ENCODE measurements at places on chromosomes 5 and 9.

- no peak for DNase-seq
Observed at GRCh38 chr9:91732187-91733005, 217.6 kb downstream of the ROR2 start.

GRCh38 chr5:170882345-170882744 lies 20.5 kb downstream of the RANBP17 start:
- no peak for DNase-seq

GRCh38 chr5:165209101-165209727 lies 1703.8 kb downstream of the MAT2B start:
- DNase-seq, result no peak

GRCh38 chr5:80895523-80895922 lies 64.6 kb upstream of the RASGRF2 start:
- no peak for DNase-seq

DNA sequence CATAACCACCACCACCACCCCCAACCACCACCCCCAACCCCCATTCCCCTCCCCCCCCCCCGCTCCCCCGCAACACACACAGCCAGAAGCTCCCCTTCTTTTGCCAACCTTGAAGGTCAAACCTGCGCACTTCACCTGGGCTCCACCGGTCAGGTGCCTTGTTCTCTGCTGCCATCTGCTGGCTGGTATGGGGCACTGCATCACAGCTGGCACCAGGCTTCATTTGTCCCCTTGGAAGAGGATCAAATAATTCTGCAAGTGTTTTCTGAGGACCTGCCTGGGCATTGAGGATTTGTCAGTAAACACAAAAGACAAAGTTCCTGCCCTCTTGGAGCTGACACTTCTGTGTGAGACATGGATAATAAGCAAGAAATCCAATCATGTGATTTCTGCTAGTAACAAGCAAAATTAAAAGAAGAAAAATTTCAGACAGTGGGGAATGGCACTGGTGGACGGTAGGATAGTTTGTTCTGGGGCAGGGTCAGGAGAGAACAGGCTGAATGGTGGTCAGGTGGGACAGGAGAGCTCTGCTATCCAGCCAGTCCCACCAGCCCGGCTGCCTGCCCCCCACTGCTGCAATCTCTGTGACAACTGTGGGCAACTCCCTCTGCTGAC lies 55.6 kb upstream of the LMX1B start:
- DNase-seq, result peak; percentile 5

GRCh38 chr9:108786901-108787689 lies 68.7 kb downstream of the ACTL7B start:
- DNase-seq, result no peak

DNA sequence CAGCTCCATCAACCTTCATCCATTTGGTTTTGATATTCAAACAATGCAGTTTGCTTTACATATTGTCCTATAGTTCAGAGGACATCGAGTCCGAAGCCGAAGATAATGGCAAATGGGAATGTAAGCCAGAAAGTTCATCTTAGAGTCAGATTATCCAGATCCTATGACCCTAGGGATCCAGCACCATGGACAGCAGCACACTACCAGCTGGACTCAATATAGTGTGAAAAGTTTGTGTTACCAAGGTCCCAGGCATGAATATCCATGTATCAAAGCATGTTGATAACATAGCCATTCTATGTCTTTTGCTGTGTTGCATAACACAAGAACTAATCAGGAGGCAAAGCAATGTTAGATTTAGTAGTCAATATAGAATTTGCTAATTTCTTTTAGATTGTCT lies 46.3 kb downstream of the FSTL4 start:
- no peak for DNase-seq

DNA sequence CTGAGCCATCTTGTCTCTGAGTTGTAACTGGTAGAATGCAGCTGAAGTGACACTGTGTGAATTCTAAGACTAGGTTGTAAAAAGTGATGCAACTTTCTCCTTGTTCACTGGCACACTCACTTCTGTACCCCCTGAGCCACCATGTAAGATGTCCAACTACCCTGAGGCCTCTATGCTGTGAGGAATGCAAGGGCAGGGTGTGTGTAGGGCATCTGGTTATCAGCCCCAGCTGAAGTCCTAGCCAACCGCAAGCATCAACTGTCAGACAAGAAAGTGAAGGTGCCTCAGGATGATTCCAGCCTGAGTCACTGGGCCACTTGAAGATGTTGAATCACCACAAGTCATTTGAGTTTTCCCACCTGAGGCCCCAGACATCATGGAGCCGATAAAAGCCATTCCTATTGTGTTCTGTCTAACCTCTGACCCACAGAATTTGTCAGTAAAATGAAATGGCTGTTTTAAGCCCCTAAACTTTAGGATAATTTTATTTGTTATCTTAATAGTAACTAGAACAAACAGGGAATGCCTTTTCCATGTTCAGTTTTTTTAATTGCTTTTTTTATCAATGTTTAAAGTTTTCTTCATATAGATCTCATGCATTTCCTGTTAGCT lies 18.7 kb upstream of the RHOBTB3 start:
- DNase-seq, result no peak

- no peak for DNase-seq
Observed at GRCh38 chr5:32029261-32029660, 144.9 kb downstream of the GOLPH3 start.

- DNase-seq, result no peak
Observed at GRCh38 chr5:161403996-161404395, 142.5 kb downstream of the GABRB2 start.

- DNase-seq, result no peak
Observed at GRCh38 chr9:81071108-81071507, 618.2 kb downstream of the TLE1 start.

DNA sequence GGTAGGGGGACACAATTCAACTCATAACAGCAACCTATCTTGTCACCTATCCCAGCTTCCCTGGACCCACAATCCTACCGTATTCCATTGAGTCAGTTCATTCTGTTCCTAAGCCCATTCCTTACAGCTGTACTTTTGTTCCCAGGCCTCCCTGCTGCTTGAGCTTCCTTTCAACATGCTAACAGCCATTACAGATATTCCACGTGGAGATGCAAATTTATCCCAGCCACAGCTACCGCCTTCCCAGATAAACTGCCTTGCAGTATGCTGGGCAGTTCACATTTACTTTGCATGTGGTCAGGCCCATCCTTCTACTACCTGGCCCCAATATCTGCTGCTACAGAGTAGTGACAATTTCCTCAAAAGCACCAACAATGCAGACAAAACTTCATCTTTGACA lies 23.0 kb downstream of the RIGI start:
- no peak for DNase-seq

DNA sequence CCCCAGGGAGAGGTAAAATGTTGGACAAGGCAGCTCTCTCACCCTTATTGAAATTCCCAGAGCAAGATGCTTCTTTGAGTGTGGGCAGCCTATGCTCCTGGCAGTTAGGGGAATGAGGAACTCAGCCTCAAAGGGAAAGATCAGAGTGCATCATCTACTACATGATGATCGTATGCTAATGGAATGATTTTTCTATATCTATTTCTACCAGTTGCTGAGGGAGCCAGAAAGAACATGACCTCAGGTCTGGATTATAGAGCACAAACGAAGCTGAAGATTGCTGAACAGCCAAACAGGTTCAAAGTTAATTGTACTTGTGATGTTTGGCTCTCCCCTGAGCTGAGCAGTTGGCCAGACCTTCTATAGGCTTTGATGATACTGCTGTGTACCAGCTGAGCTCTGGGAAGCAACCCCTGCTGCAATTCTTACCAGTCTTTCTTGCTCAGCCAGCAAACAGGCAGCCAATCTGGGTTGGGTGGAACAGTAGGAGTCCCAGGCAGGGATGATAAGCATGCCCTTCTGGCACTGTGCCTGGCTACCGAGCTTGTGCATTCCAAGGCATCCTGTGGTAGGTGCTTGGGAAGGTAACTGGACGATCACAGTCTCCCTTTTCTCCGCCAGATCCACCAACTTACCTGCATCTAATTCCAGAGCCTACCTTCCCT lies 10.3 kb upstream of the FBXL7 start:
- DNase-seq, result no peak

DNA sequence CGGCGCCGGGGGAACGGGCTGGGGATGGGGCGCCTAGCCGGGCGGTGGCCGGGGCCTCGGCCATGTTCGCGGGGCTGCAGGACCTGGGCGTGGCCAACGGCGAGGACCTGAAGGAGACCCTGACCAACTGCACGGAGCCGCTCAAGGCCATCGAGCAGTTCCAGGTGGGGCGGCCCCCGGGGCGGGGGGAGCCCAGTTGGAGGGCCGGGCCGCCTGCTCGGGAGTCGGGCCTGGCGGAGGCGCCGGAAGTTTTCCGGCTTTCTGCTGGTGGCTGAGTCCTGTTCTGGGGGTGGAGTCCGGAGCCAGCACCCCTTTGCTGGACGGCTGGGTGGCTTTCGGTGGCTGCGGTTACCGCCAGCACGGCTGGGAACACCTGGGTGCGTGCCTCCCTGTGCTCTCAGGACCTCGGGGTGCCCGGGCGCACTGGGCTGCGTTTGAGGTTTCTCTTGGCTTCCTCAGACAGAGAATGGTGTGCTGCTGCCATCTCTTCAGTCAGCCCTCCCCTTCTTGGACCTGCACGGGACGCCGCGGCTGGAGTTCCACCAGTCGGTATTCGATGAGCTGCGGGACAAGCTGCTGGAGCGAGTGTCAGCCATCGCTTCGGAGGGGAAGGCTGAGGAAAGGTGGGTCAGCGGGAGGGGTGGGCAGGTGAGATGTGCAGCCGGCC lies 454 bp downstream of the NELFB start:
- no peak for DNase-seq
